ENCODE measurements at places on chromosomes 1 and 21.

- DNase-seq: no peak
Measured at GRCh38 chr1:48536477-48536876, 64.5 kb upstream of the SPATA6 start.

DNA sequence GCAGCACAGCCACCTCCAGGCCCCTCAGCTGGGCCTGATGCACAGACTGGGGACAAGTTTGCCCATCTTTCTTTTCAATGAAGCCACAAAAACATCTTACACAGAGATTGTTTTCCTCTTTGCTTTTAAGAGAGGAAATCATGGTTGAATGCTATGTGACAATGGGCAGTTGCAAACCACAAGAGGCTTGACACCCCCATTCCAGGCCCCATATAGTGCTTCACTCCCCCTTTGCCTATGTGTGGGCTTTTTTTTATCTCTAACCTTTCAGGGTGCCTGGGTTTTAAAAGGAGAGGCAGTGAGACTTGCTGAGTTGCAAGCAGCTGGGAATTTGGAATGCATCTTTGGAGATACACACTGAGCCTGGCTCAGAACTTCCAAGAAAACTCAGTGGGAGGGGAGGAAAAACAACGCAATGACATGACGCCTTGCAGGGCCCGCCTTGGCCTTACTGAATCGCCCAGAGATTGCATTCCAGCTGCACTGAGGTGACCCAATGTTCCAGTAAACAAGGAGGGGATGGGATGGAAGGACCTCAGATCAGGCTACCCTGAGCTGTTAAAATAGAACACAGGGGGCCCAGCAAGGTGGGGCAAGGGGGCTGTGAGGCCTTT is 145.2 kb upstream of the ZNF648 start:
- DNase-seq: no peak

DNA sequence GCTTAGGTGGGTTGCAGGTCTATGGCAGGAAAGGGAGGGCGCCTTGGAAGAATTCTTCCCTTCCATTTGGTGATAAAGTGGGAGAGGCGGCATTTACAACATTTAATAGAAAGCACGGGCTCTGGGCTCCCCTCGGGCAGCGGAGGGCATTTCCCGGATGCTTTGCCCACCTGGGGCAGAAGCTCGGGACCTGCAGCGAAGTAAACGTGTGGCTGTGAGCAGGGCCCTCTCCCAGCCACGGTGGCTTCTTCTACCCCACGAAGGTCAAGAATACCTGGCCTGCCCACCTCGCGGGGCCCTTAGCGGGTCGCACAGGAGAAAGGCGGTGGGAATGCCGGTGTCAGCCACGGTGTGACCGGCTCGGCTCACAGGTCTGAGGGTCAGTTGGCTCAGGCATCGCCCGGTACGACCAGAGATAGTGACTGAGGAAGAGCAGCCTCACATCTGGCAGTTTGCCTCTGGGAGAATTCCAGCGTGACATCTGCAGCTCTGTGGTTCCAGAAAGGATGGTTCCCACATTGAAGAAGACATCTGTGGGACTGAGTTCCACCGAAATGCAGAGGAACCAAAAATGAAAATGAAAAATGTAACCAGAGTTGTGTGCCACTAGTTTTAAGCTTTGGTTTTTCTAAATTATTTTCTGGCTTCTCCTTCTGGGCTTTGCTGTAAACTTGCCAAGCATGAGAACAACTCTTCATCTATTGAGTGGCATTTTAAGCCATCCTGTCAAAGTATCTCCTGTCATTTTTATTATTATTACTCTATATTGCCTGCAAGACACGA is 720 bp upstream of the F3 start:
- DNase-seq: no peak

DNA sequence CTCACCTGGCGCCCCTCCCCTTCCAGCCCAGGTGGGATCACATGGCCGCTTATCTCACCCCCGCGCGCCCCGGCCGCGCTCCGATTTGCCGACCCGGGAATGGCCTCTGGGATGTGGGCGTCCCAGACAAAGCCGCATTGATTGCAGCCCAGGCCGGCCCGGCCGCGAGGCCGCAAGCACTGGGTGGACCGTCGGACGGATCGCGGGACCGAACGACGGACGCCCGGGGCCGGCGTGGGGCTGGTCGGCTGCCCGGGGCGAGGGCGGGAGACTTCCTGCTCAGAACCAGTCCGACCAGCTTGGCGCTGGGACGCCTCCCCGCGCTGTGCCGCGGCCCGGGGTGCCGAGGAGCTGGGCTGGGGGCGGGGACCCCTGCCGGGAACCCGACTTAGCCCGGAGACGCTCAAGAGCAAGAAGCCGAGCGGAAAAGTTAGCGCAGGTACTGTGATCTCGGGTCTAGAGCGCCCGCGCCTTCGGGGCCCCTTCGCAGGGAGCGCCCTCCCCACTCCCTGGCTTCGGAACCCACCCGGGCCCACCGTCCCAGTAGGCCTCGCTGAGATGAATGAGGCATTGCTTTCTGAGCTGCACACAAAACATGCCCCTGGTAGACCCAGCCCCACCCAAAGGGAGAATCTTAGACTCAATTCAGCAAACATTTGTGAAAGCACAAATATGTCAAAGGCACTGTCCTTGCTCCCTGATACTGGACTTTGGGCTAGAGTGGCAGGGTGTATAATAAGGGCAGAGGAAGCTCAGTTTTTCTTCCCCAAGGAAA is 415 bp upstream of the LAD1 start:
- no peak for DNase-seq

DNA sequence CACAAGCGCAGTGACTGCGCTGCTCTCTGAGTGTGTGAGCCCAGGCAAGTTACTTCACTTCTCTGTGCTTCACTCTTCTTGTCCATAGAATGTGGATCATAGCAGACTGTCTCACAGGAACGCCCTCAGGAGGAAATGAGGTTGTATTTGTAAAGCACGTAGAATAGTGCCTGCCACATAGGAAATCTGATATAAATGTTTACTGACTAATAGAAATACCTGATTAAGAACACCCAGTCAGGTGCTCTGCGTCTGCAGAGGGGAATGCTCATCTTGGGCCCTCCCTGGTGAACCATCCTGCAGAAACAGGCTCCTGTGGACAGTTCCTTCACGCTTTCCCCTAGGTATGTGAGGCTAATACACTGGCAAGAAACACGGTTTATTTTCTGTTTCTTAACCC is 100.3 kb downstream of the BEND5 start:
- no peak for DNase-seq

GRCh38 chr1:160211046-160211790 is 6.0 kb downstream of the PEA15 start:
- no peak for DNase-seq

DNA sequence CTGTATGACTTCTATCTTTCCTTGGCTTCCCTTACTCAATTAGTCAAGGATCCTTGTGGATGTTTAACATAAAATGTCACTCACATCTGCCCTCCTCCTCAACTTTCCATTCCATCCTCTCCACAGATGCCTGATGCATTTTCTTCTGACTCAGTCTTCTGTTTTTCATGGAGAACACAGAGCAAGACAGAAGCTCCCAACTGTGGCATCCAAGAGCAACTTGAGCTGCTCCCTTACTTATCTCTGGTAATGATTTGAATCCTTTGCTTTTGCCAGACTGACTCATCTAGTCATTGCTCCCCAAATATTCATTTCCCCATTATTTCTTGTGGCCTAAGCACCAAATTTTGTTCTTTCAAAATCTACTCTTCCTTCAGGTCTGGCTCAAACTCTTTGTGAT is 120.6 kb downstream of the LYPLAL1 start:
- no peak for DNase-seq

GRCh38 chr1:1597275-1597930 is 2.5 kb downstream of the FNDC10 start:
- peak; percentile 24 for DNase-seq

GRCh38 chr1:83850834-83851233 is 148.1 kb downstream of the TTLL7 start:
- no peak for DNase-seq

DNA sequence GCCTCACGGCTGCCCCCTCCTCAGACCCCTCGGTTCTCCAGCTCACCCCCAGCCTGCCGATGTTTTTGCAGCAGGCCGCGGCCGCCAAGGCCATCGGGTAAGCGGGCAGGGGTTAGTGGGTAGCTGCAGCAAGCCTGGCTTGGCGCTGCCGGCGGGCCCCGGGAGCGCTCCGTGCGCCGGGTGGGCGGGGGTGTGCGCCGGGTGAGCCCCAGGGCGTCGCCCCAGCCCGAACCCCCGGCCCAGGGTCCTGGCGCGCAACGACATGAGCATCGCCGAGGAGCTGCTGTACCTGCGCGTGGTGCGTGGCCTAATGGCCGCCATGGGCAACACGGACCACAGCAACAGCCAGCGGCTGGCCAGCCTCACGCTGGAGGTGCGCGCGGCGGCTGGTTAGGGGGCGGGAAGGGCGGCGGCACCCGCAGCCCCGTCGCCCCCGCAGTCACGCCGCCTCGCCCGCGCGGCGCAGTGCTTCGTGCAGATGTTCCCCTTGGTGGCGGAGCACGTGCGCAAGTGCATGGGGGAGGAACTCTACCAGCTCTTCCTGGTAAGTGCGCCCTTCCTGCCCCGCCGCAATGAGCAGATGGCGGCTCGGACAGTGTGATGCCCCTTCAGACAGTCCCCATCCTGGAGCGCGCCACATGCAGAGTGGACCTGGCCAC is 6.5 kb downstream of the RNU5D-1 start:
- no peak for DNase-seq

DNA sequence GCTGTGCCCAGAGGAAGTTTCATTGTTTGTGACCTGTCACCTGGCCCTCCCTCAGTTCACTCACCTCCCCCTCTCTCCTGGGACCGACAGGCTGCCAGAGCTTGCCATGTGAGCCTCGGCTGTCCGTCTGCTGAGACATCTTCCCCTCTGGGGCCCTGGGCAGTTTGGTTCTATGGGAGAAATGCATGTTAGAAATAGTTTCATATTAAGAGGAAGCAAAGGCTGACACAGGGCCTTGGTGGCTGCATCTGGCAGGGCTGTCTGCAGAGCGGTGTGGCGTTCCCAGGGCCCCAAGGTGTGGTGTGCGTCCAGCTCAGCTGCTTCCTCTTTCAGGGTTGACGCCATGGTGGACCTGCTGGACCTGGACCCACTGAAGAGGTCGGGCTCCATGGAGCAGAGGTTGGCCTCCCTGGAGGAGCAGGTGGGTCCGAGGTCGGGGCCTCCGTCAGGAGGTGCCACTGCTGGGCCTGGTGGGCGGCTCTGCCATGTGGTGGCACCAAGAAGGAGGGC is 31.9 kb upstream of the LRRC3 start:
- no peak for DNase-seq

- DNase-seq: no peak
Measured at GRCh38 chr1:155776414-155776813, 80.6 kb downstream of the GON4L start.

GRCh38 chr1:34286511-34286910 is 109.8 kb downstream of the C1orf94 start:
- no peak for DNase-seq

DNA sequence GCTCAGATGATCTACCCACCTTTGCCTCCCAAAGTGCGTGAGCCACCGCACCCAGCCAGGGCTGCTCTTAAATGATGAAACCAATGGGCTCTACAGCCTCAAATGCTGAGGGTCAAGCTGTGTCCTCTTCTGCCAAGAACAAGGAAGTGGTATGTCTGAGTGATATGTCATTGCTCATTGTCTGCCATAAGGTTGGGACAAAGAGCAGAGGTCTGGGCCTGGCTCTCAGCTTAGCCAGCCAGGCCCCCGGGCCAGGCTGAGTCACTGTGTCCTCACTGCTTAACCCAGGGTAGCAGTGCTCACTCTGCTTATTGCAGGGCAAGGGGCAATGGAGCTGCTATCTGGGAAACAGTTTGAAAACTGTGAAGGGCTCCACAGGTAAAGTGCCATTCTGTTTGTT is 8.3 kb upstream of the ETS2 start:
- no peak for DNase-seq

DNA sequence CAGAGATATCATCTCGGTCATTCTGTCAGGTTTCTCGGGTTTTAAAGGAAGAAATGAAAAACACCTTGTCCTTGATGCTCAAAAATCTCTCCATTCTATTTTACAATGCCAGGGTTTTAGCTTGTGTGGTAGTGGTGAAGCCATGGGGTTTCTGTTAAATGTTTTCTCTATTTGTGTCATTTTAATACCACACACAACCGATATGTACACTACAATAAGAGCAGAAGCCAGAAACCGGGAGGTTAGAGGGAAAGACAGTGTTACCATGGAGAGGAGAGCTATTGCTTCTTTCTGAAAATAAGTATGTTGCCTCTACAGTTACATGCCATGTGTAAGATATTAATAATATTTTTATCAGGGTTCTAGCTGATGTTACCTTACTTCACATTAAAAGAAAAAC is 2.8 kb downstream of the SLC35D1 start:
- DNase-seq: no peak

DNA sequence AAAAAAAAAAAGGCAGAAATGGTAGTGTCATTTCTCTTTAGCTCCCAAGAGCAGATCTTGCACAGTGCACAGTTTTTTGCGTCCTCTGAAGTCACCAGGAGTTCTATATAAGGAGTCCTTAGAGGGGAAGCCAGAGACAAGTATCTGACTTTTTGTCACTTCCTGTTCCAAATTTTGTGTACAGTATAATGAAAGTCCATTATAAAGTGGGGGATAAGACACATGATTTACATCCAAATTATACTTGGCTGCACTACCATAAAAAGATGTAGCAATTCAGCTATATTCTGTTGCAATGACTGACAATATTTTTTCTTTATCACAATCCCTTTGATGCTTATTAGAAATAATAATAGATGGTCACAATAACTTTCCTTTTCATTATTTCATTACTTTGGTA is 1276.9 kb upstream of the ADGRL2 start:
- DNase-seq: no peak

GRCh38 chr1:18776777-18777176 is 82.7 kb downstream of the TAS1R2 start:
- no peak for DNase-seq

DNA sequence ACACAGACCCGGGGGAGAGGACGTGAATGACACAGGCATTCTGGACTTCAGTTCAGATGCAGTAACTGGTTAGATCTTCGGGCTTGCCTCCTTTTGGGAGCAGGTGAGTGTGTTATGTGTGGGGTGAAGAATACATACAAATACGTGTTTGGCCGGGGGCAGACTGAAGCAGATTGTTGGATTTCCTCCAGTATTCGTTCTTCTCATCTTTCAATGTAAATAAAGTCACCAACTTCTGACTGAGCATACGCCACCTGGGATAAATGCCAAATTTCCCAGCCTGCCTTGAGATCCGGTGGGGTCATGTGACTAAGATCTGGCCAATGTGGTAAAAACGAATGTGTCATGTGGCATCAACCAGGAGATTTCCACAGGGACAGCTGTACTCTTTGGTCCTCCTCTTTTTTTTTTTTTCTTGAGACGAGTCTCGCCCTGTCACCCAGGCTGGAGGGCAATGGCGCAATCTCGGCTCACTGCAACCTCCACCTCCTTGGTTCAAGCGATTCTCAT is 189.8 kb downstream of the RGS7 start:
- no peak for DNase-seq

GRCh38 chr1:26578167-26578566 is 48.6 kb downstream of the RPS6KA1 start:
- no peak for DNase-seq

DNA sequence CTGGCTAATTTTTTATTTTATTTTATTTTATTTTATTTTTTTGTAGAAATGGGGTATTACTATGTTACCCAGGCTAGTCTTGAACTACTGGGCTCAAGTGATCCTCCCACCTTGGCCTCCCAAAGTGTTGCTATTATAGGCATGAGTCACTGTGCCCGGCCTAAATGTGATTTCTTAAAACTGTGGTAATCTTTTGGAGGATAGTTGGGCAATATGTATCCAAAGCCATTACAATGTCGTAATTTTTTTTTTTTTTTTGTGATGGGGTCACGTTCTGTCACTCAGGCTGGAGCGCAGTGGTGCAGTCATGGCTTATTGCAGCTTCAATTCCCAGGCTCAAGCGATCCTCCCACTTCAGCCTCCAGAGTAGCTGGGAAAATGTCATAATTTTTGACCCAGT is 14.2 kb downstream of the ETV3L start:
- no peak for DNase-seq
